ENCODE measurements at places on chromosomes 5 and 9.
A peak's percentile ranks its signal among the peaks of the same experiment; 100 is the strongest.

- no peak for DNase-seq
Observed at GRCh38 chr5:34611464-34612415, 44.4 kb upstream of the RAI14 start.

- DNase-seq, result no peak
Observed at GRCh38 chr9:136088481-136088938, 6.6 kb downstream of the NACC2 start.

GRCh38 chr5:179901915-179902762, 5.6 kb downstream of the TBC1D9B start:
- DNase-seq, result no peak

DNA sequence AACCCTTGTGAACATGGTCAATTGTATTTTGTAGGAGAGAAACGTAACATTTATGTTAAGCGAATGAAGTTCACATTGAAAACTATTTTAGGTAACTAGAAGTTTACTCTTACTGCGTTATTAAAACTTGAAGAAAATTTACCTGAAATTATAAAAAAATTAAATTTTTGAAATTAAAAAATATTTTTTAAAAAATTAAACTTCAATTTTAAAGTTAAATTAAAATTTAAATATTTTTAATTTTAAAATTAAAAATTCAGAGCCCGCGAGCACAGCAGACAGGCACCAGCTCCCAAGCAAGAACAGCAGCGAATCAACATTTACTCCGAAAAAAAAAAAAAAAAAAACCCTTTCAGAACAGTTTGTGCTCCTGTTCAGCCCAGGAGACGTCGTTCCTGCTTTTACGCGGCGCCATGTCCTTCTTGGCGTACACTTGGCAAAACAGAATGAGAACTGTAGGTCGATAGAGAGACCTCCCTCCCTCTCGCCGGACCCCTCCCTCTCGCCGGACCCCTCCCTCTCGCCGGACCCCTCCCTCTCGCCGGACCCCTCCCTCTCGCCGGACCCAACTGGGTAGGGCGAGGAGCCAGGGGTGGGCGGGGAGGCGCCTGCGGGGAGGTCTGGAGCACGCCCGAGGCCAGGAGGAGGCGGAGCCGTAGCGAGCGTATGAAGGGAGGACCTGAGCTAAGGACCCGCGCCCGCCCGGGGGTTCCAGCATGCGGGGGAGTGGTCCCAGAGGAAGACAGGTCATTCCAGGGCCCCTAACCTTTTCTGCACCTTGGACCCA, 235.8 kb downstream of the ROR2 start:
- peak; percentile 25 for DNase-seq

GRCh38 chr9:350384-350783, 135.7 kb downstream of the DOCK8 start:
- no peak for DNase-seq

All from CD4-positive, alpha-beta T cell treated with Interleukin-17A for 4 hours (primary cell).